Body of pancreas (tissue), 4 donors: ENCODE measurements at places on chromosomes 13 and 19. TPM values are rescaled to one million over a fixed set of nuclear protein-coding genes. Genes with fewer than 3 reads are reported as not detected.
A peak's percentile ranks its signal among the peaks of the same experiment; 100 is the strongest.

MCEMP1 gene
- total RNA-seq, result not detected

CEACAM5 gene
- 4.9 TPM for total RNA-seq

APOE gene
- total RNA-seq, result 216 TPM

LCP1 gene
- 6.3 TPM for total RNA-seq

DNA sequence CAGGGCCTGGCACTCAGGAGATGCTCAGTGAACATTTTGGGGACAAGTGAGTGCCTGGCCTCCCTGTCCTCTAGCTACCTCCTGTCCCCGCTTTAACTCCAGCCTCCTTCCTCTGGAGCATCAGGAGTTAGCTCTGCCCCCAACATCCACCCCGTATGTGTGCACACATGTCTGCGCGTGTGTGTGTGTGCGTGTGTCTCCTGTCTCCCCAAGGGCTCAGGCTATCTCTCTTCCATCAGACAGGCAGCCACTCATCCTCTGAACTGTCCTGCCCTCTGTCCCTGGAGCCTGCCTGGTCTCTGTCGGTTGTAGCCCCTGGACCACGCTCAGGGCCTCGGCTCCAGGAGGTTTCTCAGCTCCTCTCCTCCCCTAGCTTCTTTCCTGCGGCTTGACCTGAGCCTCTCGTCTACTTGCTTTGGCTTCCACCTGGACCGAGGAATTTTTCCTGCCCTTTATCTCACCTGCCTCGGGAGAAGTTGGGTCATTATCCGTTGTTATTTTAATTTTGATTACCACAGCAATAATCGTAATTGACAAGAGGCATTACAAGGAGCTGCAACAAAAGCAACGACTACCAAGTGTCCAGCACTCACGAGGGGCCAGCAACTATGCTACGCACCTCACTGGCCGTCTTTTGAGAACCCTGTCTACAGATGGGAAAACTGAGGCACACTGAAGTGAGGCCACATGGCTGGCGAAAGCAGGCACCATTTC is 32.0 kb upstream of the ASF1B start:
- no peaks in the 10 kb centered on the region for H3K4me1 ChIP-seq
- H3K27ac ChIP-seq, result no peak overlapping the region
- DNase-seq, result no peak
- H3K36me3 ChIP-seq, result no peaks in the 10 kb centered on the region
- H3K4me3 ChIP-seq, result no peak overlapping the region
- H3K27me3 ChIP-seq, result no peaks in the 10 kb centered on the region

DNA sequence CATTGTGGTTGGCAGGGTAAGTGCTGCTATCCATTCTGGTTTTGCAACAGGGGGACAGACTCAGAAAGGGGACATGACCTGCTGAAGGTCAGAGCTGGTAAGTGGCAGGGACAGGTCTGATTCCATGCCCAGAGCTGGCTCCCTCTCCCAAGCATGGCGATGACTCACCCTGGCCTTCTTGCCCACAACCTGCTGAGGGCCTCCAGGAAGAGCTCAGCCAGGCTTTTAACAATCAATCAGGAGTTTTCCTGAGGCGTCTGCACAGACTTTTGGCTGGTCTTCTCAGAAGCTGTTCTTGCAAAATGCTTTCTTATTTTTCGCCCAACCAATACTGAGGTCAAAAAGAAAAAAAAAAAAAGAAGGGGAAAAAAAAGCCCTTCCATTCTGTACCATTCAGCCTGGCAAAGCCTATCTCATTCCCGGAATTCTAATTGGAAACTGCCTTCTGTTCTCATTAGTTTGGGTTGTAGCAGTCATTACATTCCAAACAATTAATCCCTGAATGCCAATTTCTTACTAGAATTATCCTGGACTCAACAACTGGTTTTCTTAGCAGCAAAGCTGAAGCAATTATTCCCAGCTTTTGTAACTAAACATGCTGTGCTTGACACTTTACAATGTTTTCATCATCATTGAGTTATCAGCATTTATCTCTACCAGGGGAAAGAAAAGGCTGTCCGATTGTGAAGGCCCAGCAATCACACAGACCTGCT is 17.7 kb downstream of the SIAH3 start:
- H3K36me3 ChIP-seq, result no peaks in the 10 kb centered on the region
- H3K27me3 ChIP-seq, result no peaks in the 10 kb centered on the region
- no peak overlapping the region for H3K27ac ChIP-seq
- DNase-seq, result peak; percentile 64

- DNase-seq, result no peak
- H3K4me1 ChIP-seq, result no peaks in the 10 kb centered on the region
Measured at GRCh38 chr13:21615427-21615826, 11.5 kb upstream of the MICU2 start.

- no peaks in the 10 kb centered on the region for H3K36me3 ChIP-seq
- H3K4me3 ChIP-seq, result no peak overlapping the region
- H3K4me1 ChIP-seq, result peaks cover 20% of the 10 kb centered on the region
- H3K27ac ChIP-seq, result no peak overlapping the region
- no peaks in the 10 kb centered on the region for H3K27me3 ChIP-seq
Measured at GRCh38 chr13:52842441-52842840, 6.0 kb downstream of the PCDH8 start.

DNA sequence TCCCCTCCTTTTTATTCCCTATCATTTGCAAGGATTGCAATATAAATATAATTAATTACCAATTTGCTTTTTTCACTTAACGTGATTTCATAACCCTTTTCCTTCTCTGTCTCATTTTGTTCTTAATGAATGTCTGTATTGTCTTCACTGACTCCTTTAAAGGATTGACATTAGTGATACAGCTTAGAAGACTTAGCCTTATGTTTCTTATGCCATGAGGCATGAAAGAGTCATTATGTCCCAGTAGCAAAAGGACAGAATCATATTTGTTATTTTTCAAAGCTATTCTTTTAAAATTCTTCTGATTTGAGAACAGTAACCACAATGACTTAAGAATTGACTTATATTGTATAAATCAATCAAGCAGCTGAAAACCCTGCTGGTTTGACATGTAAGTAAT is 26.2 kb downstream of the SLC10A2 start:
- no peaks in the 10 kb centered on the region for H3K27me3 ChIP-seq
- DNase-seq, result no peak
- no peaks in the 10 kb centered on the region for H3K36me3 ChIP-seq
- no peaks in the 10 kb centered on the region for H3K4me1 ChIP-seq
- H3K27ac ChIP-seq, result no peak overlapping the region

DNA sequence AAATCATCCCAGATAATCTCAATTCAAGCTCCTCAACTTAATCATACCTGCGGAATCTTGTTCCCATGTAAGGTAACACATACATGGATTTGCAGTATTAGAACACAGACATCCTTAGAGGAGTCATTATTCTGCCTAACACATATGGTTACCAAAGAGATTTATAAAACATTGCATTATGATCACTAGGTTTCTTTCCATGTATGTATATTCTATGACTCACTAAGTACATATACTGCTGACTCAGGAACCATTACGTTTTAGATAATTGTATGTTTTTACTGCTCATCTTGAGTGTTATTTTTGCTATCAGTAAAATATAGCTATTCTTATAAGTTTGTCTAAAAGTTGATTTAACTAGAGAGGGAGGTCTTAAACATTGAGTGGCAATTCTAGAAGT is 182.9 kb downstream of the SLITRK6 start:
- no peak overlapping the region for H3K27ac ChIP-seq
- no peak overlapping the region for H3K4me3 ChIP-seq
- H3K27me3 ChIP-seq, result no peaks in the 10 kb centered on the region
- H3K4me1 ChIP-seq, result no peaks in the 10 kb centered on the region
- no peak for DNase-seq

GRCh38 chr19:17447704-17448130 is 751 bp downstream of the TMEM221 start:
- H3K27me3 ChIP-seq, result no peaks in the 10 kb centered on the region
- H3K36me3 ChIP-seq, result no peaks in the 10 kb centered on the region
- H3K4me3 ChIP-seq, result no peak overlapping the region
- no peak overlapping the region for H3K27ac ChIP-seq

GRCh38 chr13:27972478-27972820 is 3.3 kb upstream of the CDX2 start:
- no peak for DNase-seq
- no peak overlapping the region for H3K4me3 ChIP-seq
- H3K36me3 ChIP-seq, result no peaks in the 10 kb centered on the region
- peaks cover 22% of the 10 kb centered on the region for H3K4me1 ChIP-seq

- H3K27ac ChIP-seq, result peak overlapping the region; percentile 21
- no peak for DNase-seq
- H3K4me3 ChIP-seq, result no peak overlapping the region
- H3K27me3 ChIP-seq, result no peaks in the 10 kb centered on the region
Measured at GRCh38 chr19:28631961-28632360, 581.0 kb downstream of the UQCRFS1 start.
